ENCODE measurements at places on chromosomes 1 and 21.

GRCh38 chr1:98201666-98202081 is 280.8 kb upstream of the DPYD start:
- DNase-seq = no peak

DNA sequence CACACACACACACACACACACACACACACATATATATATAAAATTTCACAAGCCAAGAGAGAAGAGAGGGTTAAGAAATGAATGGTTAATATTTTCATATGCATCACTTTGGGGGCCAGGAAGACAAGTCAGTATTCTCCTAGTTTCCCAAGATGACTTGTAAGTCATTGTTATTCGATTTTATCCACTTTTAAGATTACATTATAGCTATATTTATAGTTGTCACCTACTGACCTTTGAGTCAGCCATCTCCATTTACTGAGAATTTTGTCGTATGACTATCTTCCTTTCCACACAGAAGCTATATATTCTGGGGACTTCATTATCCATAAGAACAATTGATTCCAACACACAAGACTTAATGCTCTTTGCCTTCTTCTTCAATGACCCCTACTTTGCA is 8.9 kb downstream of the LYST start:
- no peak for DNase-seq

DNA sequence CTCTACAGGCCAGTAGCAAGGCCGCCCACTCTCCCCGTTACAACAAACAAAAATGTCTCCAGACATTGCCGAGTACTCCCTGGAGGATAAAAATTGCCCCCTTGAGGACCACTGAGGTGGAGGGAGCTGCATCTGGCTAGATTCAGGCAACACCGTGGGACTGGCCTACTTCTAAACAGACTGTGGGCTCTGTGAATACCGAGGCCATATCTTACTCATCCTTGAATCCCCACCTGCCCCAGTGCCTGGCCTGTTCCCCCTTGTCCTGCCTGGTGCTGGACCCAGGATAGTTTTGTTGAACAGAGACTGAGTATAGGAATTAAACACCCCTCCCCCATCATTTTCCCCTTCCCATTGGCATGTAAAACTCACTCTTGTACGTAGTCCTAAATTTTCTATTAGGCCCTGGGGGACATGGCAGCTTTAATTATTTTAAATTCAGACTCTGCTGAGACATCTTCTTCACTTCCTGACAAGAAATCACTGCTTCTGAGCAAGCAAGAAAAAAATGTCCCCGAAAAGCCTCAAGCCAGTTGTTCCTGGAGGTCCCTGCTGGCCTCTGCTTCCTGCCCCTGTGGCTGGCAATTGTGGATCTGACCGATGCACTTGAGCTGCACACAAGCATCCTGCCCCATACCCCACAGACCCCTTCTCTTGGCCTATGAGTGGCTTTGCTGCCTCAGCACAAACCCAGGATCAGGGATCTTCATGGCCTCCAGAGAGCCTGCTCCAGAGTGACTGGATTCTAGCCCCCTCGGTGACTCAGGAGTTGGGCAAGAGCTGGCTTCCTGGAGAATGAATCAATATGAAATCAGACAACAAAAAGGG is 111.0 kb downstream of the ACTL8 start:
- no peak for DNase-seq

DNA sequence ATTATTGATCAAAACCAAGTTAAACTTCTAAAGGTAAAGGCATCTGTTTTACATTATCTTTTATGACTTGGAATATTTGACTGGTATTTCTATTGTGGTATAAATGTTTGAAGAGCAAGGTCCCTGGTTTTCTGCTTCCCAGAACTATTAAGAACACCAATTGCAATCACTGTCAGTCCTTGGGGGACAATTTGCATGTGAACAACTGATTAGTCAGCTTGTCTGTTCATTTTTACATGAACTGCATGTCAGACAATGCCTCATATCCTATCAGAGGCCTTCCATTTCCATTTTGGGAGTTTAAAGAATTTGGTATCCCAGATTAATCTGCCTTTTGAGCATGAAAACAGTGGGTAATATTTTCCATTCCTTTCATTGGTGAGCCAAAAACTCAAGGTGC is 654.9 kb upstream of the USP24 start:
- DNase-seq = no peak

GRCh38 chr1:74791491-74791890 is 58.5 kb downstream of the TYW3 start:
- no peak for DNase-seq

DNA sequence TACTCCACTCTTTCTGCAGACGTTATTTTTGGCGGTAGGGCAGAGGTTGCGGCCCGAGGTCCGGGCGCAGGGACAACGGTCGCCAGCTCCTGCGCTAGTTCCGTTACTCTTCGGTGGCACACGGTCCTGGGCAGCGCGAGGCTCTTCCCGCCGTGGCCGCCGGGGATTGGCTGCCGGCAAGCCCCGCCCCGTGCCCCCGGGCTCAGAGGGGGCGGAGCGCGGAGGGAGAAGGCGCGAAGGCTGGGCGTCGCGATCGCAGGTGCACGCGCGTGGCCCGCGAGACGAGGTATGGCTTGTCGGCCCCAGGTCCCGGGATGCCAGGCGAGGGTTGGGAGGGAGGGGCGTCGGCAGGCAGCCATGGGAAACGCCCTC is 518 bp upstream of the SHE start:
- no peak for DNase-seq

- no peak for DNase-seq
Measured at GRCh38 chr1:193211539-193211938, 25.1 kb upstream of the B3GALT2 start.

DNA sequence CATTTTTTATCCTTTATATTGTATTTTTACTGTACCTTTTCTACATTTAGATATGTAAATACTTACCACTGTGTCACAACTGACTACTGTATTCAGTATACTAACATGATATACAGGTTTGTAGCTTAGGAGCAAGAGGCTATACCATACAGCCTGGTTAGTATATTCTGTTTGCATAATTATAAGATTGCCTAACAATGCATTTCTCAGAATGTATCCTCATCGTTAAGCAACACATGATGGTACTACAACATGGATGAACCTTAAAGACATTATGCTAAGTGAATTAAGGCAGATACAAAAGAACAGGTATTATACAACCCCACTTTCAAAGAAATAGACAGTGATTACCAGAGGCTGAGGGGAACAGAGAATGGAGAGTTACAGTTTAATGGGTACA is 62.7 kb downstream of the RUSC1 start:
- DNase-seq = no peak

GRCh38 chr1:243315455-243315854 is 59.6 kb downstream of the SDCCAG8 start:
- DNase-seq = no peak

- DNase-seq = no peak
Measured at GRCh38 chr1:208533746-208534598, 289.8 kb upstream of the PLXNA2 start.

- no peak for DNase-seq
Measured at GRCh38 chr1:20079661-20080305, 9.8 kb downstream of the PLA2G5 start.

- DNase-seq = no peak
Measured at GRCh38 chr1:245464290-245464689, 309.5 kb downstream of the KIF26B start.

DNA sequence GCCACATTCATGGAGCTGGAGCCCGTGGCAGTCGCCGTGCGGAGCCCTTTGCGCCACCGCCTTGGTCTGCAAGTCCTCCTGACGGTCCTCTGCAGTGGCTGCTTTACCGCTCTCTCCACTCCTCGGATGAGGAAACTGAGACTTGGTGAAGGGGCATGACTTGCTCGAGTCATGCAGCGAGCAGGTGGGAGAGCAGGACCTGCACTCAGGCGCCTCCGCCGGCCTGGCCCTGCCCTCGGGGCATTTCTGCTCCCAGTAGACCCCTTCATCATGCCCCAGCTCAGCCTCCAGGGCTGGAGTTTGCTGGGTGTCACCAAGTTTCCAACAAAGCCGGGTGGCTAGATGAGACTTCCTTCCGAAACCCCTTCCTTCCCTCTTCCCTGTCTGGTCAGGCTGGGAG is 100.0 kb upstream of the TARDBP start:
- DNase-seq = no peak

- no peak for DNase-seq
Measured at GRCh38 chr1:22831729-22832413, 121.2 kb downstream of the EPHB2 start.

DNA sequence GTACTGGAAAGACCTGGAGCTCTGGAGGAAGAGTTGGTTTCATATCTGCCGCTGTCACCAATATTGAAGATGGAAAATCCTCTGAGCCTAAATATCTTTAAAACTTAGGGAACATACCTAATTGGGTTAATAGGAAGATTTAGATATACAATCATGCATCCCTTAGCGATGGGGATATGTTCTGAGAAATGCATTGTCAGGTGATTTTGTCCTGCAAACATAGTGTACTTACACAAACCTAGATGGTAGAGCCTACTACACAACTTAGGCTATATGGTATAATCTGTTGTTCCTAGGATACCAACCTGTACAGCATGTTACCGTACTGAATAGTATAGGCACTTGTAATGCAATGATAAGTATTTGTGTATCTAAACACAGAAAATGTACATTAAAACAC is 22.5 kb downstream of the YTHDF2 start:
- no peak for DNase-seq

GRCh38 chr1:9196129-9197040 is 38.2 kb upstream of the H6PD start:
- peak; percentile 32 for DNase-seq

DNA sequence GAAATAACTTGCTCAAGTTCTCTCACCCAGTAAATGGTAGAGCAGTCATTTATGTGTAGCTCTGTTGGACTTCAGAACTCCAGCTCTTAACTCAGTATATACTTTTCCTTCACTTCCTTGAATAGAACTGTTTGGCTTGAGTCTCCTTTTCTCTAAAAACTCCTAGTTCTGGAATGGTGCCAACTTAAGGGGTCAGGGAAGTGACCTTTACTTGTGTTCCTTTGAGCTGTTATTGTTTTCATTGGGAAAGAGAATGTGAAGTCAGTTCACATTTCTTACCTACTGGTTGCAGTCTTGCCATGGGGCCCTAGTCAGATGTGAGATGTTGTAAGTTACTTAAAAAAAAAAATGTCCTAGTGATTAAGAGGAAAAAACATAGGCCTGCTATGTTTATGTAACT is 77.0 kb upstream of the MACF1 start:
- DNase-seq = no peak

GRCh38 chr1:50974618-50974935 is 4.5 kb downstream of the CDKN2C start:
- DNase-seq = no peak

GRCh38 chr1:2948001-2948750 is 73.1 kb upstream of the ACTRT2 start:
- DNase-seq = no peak

DNA sequence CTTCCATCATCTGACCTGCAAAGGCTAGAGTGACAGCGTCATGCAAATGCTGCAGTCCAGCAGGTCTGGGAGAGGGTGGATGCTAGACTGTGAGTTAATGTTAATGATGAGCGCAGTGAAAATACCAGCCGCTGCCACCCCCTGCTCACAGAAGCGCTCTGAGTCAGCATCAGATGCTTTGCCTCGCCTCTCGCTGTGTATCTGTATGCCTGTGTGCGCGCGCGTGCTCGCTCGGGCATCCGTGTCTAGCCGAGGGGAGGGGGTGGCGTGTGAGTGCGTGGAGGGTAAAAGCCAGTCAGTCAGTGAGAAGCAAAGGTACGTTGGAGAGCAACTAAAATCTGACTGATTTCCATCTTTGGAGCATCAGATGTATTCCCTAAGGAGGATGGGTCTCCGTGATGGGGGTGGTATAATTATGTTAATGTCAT is 858.7 kb downstream of the USP25 start:
- DNase-seq = no peak

DNA sequence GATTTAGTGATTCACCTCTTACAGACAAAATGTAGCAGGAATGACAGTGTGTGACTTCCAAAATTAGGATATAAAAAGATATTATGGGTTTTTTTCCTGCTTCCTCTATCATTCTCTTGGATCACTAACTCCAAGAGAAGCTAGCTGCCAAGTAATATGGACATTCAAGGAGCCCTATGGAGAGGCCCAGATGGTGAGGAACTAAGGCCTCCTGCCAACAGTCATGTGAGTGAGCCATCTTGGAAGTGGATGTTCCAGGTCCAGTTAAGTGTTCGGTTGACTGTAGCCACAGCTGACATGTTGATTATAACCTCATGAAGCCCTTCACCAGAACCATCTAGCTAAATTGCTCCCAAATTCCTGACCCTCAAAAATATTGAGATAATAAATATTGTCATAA is 38.8 kb downstream of the CD160 start:
- no peak for DNase-seq

DNA sequence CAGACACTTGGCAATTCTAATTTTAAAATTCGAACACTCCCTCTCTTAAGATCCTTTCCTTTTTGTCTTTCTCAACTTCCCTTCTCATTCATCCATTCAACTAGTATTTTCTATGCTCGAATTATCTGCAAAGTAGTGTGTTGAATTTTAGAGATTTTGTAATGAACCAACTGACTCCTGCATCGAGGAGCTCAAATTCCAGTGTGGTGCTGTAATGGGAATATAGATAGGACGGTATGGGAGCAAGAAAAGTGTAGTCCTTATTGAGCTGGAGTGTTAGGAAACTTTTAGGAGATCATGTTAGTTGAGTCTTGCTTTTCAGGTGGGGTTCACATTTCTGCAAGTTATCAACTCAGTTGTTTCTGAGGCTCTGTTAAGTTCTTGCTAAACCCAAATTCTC is 897.5 kb downstream of the TTLL7 start:
- no peak for DNase-seq

DNA sequence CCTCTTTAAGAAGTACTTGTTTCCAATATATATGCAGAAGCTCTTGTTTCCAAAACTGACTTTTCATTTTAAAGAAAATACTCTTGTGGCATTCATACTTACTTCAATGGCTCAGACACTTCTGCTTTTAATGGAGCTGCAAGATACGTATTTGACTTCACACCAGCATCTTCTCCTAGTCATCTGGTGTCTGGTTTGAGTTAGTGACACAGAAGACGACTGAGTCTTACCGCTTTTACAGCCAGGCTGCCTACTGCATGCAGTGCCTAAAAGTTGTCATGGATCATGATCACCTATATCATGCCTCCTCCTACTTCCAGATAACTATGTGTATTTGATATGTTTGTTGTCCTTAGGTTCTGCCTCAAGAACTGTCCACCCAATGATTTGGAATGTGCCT is 185.9 kb downstream of the TPR start:
- no peak for DNase-seq
